Activated CD8-positive, alpha-beta memory T cell treated with anti-CD3 and anti-CD28 coated beads for 4 hours (primary cell): ENCODE measurements at places on chromosomes 3 and 15.

GRCh38 chr3:81967393-81967792 is 205.9 kb upstream of the GBE1 start:
- no peak for DNase-seq

GRCh38 chr3:168812234-168812633 is 716.5 kb upstream of the GOLIM4 start:
- DNase-seq: no peak

DNA sequence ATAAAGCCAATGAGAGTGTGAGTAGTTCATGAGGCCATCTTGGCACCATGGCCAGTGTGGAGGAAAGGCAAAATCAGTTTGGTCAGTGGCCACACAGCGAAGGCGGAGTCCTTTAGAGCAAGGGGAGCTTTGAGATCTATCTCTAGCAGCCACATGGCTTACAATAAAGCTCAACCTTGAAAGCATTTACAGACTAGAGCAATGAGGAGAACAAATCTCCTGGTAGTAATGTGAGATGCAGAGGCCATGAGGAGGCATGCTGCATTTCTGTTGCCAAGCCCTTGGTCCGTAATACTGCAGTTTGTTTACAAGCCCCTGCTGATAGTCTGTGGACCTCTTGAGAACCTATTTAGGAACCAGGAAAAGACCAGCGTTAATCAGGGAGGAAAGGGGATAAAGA is 381.5 kb upstream of the C2CD4B start:
- DNase-seq: no peak

GRCh38 chr3:17307482-17307881 is 422.7 kb downstream of the PLCL2 start:
- DNase-seq: no peak

DNA sequence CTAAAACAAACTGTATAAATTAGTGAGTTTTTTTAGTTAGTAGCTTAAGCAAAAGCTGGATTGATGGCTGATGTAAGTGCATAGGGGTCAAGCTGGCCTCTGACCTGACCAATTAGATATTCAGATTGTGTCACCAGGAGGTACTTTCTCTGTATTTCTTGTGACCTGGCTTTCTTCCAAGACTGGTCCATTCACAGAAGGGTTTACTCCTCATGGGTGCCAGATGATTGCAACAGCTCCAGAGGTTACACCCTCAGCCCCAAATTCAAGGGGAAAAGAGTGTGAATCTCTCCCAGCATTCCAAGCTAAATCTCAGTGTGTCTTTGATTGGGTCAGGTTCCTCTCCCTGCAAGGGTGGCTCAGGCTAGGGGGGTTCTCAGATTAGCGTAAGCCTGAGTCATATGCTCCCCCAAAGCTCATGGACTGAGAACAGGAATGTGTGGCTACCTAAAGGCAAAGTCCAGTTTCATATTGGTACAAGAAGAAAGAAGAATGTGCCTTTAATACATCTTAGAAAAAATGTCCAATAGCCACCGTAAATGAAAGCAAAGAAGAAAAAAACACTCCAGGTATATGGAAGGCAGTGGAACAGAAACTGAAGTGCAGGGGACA is 16.5 kb downstream of the PML start:
- no peak for DNase-seq

GRCh38 chr3:124119056-124119716 is 127.3 kb upstream of the ROPN1 start:
- DNase-seq: no peak

GRCh38 chr3:13352621-13353131 is 67.4 kb downstream of the NUP210 start:
- no peak for DNase-seq
